AG04450 (cell line): ENCODE measurements at places on chromosomes 5 and 9.

DNA sequence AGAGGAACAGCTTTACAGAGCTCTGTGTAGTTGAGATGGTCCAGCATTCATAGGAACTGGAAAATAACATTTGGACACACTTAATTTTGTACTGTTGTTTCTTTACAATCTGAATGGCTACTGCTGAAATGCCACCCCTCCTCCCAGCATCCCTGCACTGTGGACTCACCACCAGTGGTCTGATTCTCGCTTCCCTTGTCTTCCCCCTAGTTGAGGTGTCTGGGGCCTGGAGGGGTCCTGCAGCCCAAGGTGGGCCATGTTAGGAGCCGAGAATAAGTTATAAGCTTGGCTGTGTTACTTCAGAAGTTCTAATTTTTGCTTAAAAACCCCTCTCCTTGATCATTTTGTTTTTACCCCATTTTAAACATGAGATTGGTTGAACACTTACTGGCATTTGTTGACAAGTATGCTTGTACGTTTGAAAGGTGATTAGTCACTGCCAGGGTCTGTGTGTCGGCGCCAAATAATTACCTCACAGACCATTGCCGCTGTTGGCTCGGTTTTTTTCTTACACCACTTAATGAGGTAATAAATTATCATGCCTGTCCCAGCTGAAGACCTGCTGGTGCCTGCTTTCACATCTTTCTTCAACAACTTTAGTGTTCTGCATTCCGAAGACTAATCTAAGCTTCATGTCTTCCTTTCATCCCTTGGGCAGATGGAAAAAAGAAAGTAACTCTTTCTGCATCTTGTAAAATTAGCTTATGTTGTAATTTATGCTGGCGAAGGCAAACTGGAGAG, 65.8 kb downstream of the MCCC2 start:
- no peak for DNase-seq

GRCh38 chr9:130444565-130445221, at the start of gene ASS1:
TSS of gene ASS1 (plus strand) at chr9:130444961. CDS start at chr9:130452229, 7,268 bp downstream.
- DNase-seq = no peak

DNA sequence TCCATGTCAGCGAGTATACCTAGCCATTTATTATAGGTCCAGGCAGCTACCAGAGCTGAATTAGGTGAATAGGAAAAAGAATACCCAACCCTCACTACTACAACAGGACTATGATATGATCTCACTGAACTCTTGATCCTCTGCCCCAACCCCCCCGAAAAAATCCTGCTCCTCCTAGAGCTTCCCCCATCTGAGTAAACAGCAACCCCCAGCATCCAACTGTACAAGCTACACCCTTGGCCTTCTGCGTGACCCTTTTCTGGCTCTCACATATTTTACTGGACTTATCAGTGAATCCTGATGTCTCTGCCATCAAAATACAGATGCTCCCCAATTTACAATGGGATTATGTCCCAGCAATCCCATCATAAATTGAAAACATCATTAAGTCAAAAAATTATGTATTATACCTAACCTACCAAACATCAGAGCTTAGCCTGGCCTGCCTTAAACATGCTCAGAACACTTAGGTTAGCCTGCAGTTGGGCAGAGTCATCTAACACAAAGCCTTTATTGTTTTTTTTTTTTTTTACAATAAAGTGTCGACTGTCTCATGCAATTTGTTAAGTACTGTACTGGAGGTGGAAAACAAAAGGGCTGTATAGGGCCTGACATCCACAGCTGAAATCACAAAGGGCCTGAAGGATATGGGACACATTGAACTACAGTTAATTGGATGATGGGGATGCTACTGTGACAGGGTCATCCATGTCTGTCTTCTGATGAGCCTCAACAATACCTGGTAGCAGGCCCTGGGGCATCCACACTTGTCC, 128.9 kb upstream of the ERCC6L2 start:
- DNase-seq = no peak

- DNase-seq = no peak
Observed at GRCh38 chr5:136073714-136074529, 45.1 kb downstream of the TGFBI start.

DNA sequence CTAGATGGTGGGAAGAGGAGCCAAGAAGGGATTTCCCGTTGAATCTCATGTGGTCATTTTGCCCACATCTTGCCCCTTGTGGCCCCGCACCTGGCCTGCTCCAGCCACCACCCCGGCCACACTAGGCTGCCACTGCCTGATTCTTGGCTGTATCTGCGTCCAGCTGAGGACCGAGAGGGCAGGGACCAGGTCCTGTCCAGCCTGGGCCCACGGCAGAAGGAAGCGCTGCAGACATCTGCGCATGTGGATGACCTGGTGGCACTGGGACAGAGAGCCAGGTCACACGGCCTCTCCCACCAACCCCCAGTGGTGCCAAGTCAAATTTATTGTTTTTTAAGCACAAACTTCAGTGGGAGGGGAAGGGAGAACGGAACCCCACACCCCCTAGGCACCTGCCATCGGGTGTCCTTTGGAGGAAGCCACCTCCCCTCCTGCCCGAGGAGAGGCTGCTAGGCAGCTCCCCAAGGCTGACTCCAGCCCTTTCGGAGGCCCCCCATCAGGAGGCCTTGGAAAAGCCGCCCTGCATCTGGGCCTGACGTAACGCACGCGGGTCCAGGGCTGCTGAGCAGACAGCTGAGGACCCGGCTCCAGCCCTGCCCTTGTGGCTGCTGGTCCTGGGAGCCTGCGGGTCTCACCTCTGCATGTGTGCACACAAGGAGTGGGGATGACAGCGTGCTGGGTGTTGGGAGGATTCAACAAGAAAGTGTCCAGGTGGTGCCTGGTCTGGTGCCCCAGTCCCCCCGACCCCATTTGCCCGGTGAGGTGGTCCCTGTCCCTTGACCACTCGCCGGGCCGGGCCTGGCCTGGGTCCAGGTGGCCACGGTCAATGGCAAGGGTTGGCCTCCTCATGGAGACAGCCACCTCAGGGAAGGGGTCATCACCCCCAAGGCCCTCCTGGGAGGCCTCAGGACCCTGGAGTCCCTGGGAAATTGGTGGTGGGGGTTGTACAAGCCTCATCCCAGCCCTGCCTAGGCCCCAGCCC, 5.9 kb upstream of the QRFP start:
- DNase-seq = no peak

- DNase-seq = no peak
Observed at GRCh38 chr5:141903261-141903660, 20.4 kb upstream of the DELE1 start.

GRCh38 chr5:14489643-14490042, 91.9 kb upstream of the OTULINL start:
- no peak for DNase-seq

- DNase-seq = no peak
Observed at GRCh38 chr5:159493696-159494095, 163.4 kb upstream of the IL12B start.

DNA sequence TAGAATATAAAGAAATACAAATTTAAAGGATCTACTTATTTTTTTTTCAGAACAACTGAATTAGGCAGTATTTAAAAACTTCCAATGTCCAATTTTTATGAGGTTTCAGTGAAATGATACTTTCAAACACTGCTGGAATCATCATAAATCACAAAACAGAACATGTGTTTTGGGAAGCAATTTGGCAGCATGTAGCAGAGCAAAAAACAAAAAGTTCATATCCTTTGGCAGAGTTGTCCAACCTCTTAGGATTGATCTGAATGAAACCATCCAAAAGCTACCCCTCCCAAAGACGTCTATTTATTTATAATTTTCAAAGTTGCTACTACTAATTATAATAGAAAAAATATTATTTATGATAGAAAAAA, 192.4 kb upstream of the PUM3 start:
- no peak for DNase-seq

GRCh38 chr5:107526270-107526937, 144.3 kb downstream of the EFNA5 start:
- no peak for DNase-seq
